ENCODE measurements at places on chromosomes 4 and X.

DNA sequence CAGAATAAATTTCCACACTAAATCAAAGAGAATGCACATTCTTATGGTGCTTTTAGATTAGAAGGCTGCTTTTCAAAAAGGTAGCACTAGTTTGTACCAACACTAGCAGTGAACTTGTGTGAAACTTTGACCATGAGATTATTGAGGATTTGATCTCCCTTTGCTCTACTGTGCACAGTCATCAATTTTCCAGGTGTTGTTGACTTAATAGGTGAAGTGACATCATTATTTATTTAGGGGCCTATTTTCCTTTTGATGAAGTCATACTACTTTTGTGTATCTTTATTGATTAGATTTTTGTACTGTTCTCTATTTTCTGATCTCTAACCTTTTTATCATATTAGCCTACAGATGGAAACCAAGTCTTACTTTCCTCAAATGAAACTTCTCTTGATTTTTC is 507.9 kb upstream of the LCORL start:
- DNase-seq: no peak

- peak; percentile 64 for DNase-seq
Measured at GRCh38 chr4:40924096-40924792, 174.5 kb downstream of the NSUN7 start.

GRCh38 chr4:179195887-179196286 is 1753.7 kb upstream of the AGA start:
- no peak for DNase-seq

- DNase-seq: no peak
Measured at GRCh38 chr4:161247831-161248230, 916.0 kb downstream of the FSTL5 start.

DNA sequence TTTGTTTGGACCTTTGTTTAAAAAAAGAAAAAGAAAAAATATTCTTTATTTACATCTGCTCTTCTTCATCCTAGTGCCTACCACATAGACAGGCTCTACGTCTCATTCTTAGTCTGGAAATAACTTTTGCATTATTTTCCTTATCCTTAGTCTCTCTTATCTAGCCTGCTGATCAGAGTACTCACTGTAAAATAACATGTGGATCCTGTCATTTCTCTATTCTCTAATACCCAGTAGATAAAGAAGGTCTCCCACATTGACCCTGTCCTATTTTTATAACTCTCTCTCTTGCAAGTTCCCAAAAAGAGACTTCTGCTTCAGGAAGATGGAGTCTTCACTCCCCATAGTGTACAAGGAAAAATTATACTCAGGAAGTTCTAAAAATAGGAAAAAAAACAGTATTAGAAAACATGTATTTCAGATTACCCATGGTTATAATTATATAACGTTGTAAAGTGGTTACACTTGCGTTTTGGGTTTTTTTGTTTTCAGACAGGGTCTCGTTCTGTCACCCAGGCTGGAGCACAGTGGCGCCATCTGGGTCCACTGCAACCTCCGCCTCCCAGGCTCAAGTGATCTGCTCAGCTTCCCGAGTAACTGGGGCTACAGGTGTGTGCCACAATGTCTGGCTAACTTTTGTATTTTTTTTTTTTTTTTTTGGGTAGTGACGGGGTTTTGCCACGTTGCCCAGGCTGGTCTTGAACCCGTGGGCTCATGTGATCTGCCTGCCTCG is 23.8 kb downstream of the ZFX start:
- DNase-seq: no peak

DNA sequence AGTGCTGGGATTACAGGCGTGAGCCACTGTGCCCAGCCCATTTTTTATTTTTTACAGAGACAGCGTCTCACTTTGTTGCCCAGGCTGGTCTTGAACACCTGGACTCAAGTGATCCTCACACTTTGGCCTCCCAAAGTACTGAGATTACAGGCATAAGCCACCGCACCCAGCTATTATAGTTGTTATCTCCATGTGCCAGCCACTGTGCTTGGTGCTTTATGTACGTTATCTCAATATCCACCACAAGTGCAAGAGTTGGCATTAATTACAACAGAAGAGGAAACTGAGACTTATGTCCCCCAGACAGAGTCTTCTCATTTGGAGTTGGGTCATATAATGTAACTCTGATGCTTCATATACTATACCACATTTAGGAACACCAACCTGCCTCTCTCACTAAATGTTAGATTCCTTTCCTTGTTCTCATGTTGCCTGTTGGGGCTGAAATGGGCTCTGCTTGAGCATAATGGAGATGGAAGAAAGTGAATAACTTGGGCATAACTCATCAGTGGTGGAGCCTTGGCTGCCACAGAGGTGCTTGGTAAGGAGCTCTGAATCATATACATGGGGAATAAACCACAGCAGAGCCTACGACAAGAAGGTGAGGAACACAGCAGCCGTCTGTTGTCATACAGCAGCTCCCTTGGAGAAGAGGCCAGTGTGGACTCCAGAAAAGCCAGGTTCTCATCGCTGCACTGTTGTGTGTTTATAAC is 84.3 kb downstream of the SPRY1 start:
- DNase-seq: no peak

GRCh38 chr4:153791746-153792617 is 3.1 kb upstream of the SFRP2 start:
- peak; percentile 36 for DNase-seq

- DNase-seq: no peak
Measured at GRCh38 chrX:67346667-67347066, 197.2 kb upstream of the AR start.

GRCh38 chrX:12867685-12868084 is 813 bp downstream of the TLR7 start:
- no peak for DNase-seq

DNA sequence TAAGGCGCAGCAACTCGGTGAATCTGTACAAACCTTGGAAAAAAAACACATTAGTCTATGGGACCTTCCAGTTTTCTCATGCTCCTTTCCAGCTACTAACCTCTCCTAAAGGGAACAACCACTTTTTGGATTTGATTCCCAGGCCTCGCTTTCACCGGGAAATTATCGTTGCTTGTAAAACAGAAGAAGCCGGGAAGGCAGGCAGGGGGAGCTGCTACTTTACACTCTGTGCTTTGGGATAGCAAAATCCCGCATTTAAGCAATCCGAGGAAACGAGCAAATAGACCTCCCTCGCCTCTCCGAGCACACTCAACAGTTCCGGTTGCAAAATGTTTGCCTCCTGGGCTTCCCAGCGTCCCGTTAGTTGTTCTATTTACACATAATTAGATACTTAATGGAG is 1.2 kb downstream of the CD38 start:
- peak; percentile 68 for DNase-seq

- DNase-seq: no peak
Measured at GRCh38 chrX:101677028-101677427, 17.4 kb upstream of the ARMCX2 start.

DNA sequence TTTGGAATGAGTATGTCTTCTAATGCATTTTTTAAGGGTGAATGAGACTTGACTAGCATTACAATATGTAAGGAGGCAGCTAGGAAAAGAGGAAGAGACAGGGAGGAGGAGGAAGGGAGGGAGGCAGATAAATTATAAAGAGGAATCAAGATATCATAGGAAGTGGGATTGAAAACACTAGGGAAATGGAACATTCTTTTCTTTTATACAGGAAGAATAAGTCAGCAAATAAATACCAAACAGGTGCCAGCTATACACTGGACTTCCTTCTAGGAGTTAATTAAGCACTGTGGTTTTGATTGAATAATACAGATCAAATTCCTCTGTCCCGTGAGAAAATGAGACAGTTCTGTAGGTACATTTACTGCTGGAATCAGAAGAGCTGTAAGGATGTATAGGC is 78.6 kb downstream of the PACRGL start:
- no peak for DNase-seq

Measured in Kasumi-1 (cell line).